Fibroblast of the aortic adventitia (primary cell): ENCODE measurements at places on chromosomes 16 and 17. TPM values are rescaled to one million over a fixed set of nuclear protein-coding genes. Genes with fewer than 3 reads are reported as not detected.

DNA sequence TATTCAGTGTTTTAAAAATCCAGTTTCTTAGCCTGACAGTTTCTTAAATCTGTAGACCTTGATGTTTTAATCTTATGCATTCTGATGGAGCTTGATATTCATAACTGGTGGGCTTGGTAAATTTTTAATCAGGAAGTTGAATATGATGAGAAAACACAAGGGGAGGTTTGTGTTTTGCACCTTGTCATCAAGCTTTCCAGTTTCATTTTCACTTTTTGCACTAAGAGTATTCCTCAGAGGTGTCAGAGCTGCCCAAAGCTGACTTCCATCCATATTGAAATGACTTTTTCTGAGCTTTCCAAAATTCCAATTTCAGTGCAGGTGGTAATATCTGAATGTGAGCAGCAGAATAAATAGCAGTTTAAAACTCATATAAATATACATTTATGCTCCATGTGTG is 555.0 kb upstream of the RBFOX1 start:
- no peak for DNase-seq

GRCh38 chr16:1150511-1150982 is 2.4 kb upstream of the CACNA1H start:
- peak; percentile 9 for DNase-seq

- no peak for DNase-seq
These were observed 160.7 kb downstream of the AXIN2 start for GRCh38 chr17:65400701-65401100.

DNA sequence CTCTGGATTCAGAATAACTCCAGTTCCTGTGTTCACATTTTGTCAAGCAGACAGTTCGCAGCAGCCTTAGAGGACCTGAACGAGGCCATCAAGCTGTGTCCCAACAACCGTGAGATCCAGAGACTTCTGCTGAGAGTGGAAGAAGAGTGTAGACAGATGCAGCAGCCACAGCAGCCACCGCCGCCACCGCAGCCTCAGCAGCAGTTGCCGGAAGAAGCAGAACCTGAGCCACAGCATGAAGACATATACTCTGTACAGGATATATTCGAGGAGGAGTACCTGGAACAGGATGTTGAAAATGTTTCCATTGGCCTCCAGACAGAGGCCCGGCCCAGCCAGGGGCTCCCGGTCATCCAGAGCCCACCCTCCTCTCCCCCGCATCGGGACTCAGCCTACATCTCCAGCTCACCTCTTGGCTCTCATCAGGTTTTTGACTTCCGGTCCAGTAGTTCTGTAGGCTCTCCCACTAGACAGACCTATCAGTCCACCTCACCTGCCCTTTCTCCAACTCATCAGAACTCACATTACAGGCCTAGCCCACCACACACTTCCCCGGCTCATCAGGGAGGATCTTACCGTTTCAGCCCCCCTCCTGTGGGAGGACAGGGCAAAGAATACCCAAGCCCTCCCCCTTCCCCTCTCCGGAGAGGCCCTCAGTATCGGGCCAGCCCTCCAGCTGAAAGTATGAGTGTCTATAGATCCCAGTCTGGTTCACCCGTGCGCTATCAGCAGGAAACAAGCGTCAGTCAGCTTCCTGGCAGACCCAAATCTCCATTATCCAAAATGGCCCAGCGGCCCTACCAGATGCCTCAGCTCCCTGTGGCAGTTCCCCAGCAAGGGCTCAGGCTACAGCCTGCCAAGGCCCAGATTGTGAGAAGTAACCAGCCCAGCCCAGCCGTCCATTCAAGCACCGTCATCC is 25.9 kb downstream of the CYB561 start:
- DNase-seq = no peak

The ZNF319 gene
- total RNA-seq = 2.3 and 4.8 TPM in 2 replicates
